ENCODE measurements at places on chromosomes 7 and 10.

DNA sequence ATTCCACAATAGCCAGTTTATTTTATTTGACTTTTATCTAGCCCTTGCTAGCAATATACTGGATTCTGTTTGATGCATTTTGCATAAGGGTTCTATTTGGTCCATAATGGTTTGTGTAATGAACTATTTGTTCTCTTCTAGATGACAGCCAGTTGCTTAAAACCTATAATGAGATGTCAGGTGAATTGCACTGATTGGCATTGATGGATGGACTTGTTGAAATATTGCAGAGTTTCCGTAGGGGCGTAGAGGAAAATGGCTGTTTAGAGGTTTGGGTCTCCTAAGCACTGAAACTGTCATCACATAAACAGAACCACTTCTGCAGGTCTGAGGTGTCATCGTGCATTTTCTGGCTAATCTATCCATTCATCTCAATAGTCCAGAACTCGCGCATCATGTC is 124.9 kb upstream of the HDAC9 start:
- DNase-seq: no peak

- DNase-seq: no peak
Observed at GRCh38 chr10:51145375-51145774, 71.1 kb downstream of the PRKG1 start.

GRCh38 chr7:157008206-157009169 is 2.0 kb downstream of the MNX1 start:
- no peak for DNase-seq

- no peak for DNase-seq
Observed at GRCh38 chr7:117790731-117791130, 82.5 kb downstream of the CTTNBP2 start.

GRCh38 chr10:52558090-52558489 is 214.5 kb downstream of the MBL2 start:
- no peak for DNase-seq
